Activated naive CD4-positive, alpha-beta T cell treated with anti-CD3 and anti-CD28 coated beads, Interleukin-2, amount 50 U/mL, for 72 hours (primary cell): ENCODE measurements at places on chromosomes 1 and 21. TPM values are rescaled to one million over a fixed set of nuclear protein-coding genes. Genes with fewer than 3 reads are reported as not detected.

The AGT gene
- total RNA-seq, result not detected

The SLC44A5 gene
- not detected for total RNA-seq

The OLIG2 gene
- not detected for total RNA-seq

The TP53BP2 gene
- 57.1 TPM for total RNA-seq

The PRAMEF25 gene
- not detected for total RNA-seq

DNA sequence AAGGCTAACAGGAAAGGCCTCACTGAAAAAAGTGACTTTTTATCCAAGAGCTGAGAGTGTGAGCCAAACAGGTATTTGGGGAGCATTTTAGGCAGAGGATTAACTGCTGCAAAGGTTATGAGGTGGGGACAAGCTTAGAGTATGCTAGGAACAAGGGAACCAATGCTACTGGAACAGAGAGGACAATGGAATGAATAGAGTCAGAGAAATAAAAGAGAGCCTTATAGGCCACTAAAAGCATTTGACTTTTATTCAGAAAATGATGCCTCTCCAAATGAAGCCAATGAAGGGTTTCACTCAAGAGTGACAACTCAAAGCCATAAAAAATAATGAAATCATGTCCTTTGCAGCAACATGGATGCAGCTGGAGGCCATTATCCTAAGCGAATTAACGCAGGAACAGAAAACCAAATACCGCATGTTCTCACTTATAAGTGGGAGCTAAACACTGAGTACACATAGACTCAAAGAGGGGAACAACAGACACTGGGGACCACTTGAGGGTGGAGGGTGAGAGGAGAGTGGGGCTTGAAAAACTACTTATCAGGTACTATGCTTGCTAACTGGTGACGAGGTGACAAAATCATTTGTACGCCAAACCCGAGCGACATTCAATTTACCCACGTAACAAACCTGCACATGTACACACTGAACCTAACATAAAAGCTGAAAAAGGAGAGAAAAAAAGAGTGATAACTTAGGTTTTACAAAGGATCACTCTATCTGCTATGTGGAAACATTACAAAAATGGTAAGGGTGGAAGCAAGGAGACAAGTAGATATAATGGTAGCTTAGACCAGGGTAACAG, 11.1 kb downstream of the PTP4A2 start:
- no peak for DNase-seq

DNA sequence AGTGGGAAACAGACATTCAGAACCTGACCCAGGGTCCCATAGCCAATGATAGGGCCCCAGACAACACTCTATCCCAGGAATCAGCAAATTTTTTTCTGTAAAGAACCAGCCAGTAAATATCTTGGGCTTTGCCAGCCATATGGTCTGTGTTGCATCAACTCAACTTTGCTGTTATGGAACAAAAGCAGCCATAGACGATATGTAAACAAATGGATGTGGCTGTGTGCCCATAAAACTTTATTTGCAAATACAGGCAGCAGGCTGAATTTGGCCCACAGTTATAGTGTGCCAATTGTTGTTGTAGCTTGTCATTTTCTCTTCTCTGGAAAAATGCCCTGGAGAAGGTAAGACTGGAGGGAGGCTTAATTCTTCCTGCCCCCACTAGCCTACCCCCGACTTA, 431.1 kb upstream of the VAMP3 start:
- no peak for DNase-seq

DNA sequence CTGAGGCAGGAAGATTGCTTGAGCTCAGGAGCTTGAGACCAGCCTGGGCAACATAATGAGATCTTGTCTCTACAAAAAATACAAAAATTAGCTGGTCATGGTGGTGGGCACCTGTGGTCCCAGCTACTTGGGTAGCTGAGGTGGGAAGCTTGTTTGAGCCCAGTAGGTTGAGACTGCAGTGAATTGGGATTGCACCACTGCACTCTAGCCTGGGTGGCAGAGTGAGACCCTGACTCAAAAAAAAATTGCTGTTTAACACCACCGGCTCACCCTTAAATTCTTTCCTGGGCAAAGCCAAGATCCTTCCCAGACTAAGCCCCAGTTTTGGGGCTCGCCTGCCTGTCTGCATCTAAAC, 6.6 kb upstream of the NSUN4 start:
- no peak for DNase-seq

DNA sequence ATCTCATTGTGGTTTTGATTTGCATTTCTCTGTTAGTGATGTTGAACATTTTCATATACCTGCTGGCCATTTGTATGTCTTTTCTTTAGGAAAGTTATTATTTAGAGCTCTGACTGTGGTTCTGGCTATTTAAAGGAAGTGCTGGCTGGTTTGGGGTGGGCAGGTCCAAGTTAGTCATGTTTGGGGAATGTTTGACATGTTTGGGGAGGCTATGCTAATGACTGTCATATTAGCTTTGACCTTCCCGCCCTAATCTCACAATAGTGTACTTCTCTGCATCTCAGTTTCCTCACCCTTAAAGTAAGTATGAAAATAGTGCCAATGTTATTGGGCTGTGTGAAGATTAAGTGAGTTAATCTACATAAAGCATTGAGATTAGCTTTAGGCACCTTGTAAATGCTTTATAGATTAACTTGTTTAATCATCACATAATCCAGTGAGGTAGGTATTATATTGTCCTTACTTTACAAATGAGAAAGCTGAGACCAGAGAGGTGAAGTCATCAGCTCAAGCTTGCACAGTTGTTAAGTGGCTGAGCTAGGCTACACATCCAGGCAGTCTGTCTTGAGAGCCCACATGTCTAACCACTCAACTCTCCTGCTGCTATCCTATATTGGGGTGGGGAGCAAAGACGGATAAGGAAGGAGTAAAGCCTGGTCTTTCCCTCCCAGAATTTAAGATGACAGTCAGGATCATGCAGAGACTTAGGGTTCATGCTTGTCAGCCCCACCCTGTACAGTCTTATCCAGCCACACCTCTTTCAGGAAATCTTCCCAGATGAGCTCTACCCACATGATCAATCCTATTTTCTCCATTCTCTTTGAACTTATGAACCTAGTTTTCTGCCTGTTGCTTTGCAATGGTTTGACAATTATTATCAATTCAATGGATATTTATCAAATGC, 22.8 kb upstream of the CRNN start:
- no peak for DNase-seq

GRCh38 chr1:34975771-34976170, 9.4 kb downstream of the TMEM35B start:
- DNase-seq, result no peak

GRCh38 chr1:940107-941014, 16.6 kb downstream of the SAMD11 start:
- no peak for DNase-seq

- no peak for DNase-seq
Measured at GRCh38 chr1:218463194-218464156, 118.3 kb downstream of the TGFB2 start.

DNA sequence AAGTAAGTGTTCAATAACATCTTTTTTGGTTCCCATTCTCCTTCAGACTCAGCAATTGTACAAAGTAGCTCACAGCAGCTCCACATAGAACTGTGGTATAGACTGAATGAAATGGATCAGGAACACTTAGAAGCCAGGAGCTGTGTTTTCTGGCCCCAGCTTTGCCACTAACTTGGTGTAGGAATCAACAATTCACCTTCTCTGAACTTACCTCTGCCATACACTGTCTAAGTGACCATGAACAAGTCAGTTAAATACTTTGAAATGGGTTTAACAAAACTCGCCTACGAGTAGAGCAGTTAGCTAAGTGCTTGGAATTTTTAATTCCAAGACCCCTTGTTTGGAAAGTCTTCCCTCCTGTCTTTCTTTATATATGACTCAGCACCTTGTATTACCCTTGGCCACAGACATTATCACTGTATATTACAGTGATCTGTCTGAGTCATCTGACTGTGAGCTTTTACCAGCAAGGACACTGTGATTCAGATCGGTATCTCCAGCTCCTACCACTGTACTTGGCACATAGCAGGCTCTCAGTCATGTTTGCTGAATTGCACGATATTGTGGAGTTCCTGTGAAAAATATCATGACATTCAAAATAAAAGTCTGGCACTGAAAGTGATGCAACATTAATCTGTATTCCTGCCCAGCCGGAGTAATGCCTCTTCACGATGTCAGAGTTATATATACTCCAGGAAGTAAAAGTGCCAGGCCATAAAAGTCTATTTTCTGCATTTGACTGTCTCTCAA, 101.7 kb upstream of the BEND5 start:
- no peak for DNase-seq

GRCh38 chr1:67044631-67045270, 9.2 kb downstream of the SLC35D1 start:
- DNase-seq, result no peak

DNA sequence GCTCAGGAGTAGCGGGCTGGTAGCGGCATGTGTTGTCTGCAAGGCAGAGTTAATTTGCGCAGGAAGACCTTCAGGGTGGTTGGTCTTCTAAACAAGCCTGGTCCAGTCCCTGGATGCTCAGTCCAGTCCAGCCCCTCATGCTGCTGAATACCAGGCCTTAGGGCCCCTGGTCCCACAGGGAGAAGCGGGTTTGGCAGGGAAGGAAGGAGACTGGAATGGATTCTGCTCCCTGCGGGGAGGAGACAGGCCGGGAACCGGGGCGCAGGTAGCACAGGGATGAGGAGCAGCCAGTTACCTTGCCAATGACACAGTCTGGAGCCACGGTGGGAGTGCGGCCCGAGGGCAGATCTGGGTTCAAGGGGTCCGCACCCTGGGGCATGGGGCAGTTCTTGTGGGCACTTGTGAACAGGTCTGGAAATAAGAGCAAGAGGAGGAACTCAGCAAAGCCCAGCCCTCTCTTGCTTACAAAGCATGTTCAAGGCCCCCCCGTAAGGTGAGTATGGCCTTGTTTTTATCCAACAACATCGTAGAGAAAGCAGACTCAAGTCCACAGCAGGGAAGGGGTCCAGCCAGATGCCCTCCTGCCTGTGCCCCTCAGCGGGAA, 10.1 kb downstream of the FAM131C start:
- DNase-seq, result no peak

GRCh38 chr1:231694465-231695077, 68.0 kb downstream of the DISC1 start:
- no peak for DNase-seq

- no peak for DNase-seq
Measured at GRCh38 chr1:11787251-11787803, 18.4 kb downstream of the MTHFR start.

- no peak for DNase-seq
Measured at GRCh38 chr21:15301014-15301413, 236.2 kb upstream of the NRIP1 start.

GRCh38 chr1:174219606-174220370, 60.5 kb downstream of the RABGAP1L start:
- no peak for DNase-seq

- DNase-seq, result peak; percentile 83
Measured at GRCh38 chr1:161038523-161039153, at the start of gene TSTD1. TSS of gene TSTD1 (minus strand) at chr1:161038964. CDS start at chr1:161038889, 75 bp downstream.

GRCh38 chr1:203284411-203285123, 20.8 kb upstream of the BTG2 start:
- DNase-seq, result peak; percentile 47

DNA sequence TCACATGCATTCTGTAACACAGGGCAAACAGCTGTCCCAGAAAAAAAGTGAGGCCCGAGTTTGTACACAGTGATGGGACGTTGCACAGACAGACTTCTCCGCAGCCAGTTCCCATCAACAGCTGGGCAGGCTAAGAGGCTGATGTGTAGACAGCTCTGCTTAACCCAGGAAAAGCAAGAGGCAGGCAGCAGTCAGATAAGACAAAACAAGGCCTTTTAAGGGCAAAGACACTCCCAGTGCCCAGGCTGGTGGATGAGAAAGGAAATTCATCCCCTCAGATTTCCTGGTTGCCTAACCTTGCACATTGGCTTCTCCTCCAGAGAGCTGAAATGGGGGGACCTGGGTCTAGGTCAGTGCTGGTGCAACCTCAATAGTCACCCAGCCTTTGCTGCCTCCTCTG, 17.2 kb upstream of the PHLDA3 start:
- DNase-seq, result no peak

- no peak for DNase-seq
Measured at GRCh38 chr1:109372281-109372680, 25.4 kb downstream of the SORT1 start.

GRCh38 chr1:7738044-7738443, 33.1 kb upstream of the VAMP3 start:
- no peak for DNase-seq

DNA sequence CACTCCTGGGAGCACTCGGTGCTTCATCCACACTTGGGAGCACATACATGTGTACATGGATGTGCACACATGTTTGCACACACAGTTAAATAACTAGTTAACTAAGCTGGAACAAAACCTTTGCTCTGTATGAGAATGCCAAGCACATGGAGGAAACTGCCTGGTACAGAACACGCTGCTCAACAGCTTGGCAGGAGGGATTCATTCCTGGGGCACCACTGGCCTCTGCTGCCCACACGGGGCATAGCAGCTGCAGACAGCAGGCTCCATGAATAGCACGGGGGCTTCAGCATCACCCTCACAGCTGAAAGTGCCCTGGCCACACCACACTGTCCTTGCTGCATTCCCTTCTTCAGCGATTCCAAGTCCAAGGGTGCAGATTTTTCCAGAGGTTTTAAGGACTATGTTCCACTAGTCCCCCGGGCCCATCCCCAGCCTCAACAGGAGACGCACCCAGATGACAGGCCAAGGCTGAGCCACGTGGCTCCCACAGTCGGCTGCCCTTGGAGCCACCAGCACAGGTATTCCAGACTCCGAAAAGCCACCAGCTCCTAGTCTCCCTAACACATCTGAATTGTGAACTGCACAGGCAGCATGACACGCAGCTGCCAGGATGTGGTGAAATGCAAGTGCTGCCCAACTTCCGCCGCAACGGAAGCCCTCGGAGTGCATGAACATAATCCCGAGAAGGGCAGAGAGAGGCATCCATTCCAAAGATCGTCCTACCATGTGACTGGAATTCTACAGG, 16.9 kb downstream of the NPHP4 start:
- DNase-seq, result no peak

- DNase-seq, result no peak
Measured at GRCh38 chr1:51600965-51601364, 15.9 kb upstream of the OSBPL9 start.

DNA sequence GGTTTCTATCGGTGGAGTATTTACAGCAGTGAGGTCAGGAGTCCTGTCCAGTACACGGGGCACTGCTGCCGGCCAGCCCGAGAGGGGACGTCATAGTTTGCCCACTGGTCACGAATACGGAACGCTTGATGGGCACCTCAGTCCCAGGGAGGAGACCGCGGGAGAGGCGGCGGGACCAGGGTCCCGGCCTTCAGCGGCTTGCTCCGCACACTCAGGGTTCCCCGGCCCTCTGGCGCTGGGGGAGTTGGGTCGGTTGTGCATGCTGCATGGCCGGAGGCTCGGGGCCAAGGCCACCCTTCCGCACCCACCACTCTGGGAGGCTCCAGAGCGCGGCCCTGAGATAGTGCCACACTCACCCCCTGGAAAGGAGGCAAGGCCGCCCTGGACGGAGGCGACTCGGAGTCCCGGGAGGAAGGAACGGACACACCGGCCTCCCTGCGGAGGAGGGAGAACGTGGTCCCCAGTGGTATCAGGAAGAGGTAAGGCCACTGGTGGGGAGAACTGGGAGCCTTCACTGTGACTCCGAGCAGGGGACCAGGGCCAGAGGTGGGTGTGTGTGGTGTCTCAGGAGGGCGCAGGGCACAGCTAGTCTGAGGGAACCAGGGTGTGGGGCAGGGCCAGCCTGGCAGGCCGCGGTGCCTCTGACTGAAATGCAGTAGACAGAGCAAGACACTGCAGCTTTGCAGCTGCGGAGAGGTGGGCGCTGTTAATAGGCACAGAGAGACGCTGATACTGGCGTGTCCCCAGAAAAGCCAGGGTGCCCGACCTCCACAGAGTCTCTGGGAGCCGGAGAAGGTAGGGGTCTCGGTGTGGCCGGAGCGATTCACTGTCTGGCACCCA, 28.6 kb upstream of the PRSS38 start:
- DNase-seq, result no peak
